ENCODE measurements at places on chromosomes 1 and 21.

- DNase-seq = no peak
Observed at GRCh38 chr1:207302618-207303393, 18.7 kb upstream of the CD55 start.

DNA sequence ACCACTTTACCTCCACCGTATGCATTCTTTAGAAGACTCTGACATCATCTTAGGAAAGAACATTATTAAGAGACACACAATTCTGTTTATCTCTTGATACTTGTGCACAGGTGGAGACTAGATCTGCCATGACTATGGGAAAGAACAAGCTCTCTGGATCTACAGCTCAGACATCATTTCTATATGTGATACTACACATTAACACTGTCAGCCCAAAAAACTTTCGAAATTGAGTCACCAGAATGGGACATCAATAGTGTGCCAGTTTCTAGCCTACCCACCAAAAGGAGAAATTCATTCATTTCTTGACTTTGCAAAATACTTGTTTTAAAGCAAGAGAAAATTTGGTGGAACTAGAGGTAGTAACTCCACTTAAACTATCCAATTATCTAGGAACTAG, 6.0 kb upstream of the EVI5 start:
- DNase-seq = no peak

- no peak for DNase-seq
Observed at GRCh38 chr1:100394285-100394684, 42.0 kb downstream of the CDC14A start.

DNA sequence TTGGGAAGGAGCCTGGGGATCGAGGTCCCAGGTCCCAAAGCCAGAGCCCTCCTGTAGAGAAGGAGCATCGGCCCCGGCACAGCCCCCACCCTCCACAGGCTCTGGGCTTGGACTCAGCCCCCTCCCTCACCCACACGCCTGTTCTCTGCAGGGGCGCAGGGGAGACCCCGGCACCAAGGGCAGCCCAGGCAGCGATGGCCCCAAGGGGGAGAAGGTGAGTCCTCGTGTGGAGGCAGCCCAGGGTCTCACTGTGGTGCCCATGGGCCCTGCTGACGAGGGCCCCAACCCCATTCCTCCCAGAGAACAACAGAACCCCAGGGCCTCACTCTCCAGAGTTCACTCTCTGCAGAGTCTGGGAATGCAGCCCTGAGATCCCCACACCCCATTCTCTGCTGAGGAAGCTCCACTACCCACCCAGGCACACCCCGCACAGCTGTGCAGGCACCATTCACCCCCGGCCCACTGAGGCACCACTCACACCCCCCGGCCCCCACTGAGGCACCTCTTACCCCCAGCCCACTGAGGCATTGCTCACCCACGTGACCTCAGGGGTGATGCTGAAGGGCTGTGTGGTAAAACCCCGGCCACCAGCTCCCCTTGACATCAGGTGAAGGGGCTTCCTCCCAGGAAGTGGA, 21.8 kb downstream of the COL6A2 start:
- no peak for DNase-seq

DNA sequence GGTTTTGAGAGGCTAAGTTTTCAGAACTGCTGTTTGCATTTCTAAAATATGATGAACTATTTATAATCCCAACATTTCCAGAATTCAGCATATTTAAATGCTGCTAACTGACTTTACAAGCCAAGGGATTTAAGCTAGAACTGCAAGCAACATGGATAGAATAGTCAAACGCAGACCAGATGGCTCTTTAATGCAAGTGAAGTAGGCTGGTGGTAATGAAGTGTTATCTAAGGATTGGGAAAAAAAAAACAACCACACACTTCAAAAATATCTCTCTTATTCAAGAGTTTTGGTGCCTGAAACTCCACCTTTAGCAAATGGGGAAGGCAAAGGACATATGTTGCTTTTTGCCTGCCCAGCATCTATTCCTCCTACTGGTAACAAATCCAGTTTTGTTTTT, 20.9 kb upstream of the SSX2IP start:
- no peak for DNase-seq

GRCh38 chr1:12100071-12100470, 37.0 kb downstream of the TNFRSF8 start:
- no peak for DNase-seq

DNA sequence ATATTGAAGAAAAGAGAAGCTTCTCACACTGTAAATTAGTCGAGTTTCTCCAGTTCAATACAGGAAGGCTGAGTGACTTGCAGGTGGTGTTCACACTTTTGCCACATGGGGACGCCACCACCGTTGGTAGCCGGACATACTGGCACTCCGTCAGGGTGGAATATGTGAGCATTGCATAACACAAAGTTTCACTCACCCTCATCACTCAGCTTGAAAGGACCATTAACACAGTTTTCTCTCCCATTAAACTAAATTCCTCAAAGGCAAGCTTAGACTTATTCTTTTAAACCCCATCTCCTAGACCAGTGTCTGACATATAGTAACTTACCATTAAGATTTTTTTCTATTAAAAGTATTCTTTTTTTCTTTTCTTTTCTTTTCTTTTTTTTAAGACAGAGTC, 105.3 kb upstream of the SERBP1 start:
- DNase-seq = peak; percentile 45

DNA sequence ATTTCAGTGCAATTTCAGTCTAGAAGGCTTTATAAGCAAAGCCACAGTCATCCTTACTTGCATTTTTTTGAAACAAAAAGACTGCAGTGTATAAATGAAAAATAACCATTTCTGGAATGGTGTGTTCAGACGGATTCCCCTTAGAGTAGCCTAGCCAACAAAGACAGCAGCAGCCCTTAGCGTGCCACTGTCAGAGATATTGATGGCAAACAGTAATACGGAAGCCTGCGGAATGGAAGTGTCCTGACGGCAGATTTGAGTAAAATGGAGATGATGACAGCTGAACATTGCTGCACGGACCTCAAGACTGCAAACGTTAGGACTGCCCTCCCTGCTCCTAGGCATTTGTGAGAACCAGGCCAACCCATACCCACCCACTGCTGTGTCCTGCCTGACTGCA, 54.7 kb downstream of the PDE9A start:
- DNase-seq = no peak

DNA sequence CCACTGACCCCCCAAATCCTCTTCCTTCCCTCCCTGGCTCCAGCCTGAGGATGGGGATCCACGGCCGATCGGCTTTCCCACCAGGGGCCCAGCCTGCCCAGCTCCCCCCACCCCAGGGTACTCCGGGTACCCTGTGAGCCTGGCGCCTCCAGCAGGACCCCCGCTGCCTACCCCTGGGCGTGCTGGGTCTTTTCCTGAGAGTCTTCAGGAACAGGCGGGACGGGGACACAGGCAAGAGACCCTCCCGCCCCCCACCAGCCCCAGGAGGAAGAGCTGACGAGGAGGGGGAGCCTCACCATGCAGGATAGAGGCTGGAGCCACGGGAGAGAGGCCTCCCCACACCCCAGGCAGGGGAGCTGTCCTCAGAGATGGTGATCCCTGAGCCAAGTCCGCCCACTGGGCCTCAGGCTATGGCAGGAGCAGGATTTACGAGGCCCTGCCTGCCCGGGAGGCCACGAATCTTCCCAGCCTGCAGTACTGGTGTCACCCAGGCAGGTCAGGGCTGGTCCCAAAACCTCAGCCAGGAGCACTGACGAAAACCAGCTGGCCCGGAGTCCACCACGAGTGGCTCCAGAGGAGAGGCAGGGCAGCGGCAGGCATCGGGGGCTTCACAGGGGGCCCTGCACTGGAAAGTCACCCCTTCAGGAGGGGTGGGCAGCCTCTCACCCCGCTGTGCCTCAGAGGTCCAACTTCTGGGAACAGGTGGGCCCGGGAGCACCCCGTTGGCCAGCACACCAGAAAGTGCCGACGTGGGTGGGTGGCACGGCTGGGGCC, 58.0 kb downstream of the MEGF6 start:
- DNase-seq = no peak

DNA sequence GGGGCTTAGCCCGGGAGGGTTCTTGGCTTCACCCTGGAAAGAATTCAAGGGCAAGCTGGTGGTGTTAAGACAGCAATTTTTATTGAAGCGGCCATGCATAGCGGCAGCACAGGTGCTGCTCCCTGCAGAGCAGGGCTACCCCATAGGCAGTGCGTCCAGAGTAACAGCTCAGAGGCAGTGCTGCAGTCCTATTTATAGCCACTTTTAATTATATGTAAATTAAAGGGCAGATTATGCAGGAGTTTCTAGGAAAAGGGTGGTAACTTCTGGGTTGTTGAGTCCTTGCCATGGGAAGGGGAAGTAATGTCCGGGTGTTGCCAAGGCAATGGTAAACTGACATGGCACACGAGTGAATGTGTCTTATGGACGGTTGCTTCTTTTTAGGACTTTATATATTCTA, 57.0 kb downstream of the VPS26C start:
- DNase-seq = no peak

- DNase-seq = no peak
Observed at GRCh38 chr21:29429218-29429617, 130.5 kb downstream of the BACH1 start.

GRCh38 chr1:17922833-17923232, 167.7 kb downstream of the ACTL8 start:
- DNase-seq = no peak

- no peak for DNase-seq
Observed at GRCh38 chr1:204837440-204838084, 33.1 kb upstream of the NFASC start.

DNA sequence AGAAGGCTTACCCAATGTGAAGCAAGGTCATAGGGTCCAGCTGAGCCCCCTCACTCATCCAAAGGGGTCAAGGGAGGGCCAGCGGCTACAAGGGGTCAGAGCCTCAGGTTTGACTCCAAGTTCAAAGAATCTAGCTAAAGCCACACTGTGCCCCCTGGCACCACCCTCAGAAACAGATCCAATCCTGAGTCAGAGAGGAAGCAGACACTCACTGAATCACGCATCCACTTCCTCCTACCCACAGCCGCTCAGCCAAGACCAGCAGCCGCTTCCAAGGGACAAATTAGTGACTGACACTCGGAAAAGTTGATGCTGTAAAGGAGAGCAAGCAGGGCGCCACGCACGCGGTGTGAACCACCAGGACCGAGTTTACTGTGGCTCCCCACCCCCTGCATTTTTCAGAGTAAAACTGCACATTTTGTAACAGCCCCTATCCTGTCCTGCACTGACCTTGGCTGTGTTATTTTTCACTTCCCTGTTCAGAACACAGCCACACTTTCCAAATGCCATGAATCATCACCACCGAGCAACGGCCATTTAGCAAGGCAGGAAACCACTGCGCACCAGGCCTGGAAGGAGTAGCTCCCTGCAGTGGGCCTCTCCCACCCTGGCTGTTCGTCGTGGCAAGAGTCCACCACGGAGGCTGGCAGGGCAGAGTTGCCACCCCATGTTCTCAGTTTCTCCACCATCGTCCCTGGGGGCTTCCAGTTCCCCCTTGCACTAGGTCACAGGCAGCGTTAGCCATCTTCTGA, 147.8 kb downstream of the TOMM20 start:
- DNase-seq = no peak

DNA sequence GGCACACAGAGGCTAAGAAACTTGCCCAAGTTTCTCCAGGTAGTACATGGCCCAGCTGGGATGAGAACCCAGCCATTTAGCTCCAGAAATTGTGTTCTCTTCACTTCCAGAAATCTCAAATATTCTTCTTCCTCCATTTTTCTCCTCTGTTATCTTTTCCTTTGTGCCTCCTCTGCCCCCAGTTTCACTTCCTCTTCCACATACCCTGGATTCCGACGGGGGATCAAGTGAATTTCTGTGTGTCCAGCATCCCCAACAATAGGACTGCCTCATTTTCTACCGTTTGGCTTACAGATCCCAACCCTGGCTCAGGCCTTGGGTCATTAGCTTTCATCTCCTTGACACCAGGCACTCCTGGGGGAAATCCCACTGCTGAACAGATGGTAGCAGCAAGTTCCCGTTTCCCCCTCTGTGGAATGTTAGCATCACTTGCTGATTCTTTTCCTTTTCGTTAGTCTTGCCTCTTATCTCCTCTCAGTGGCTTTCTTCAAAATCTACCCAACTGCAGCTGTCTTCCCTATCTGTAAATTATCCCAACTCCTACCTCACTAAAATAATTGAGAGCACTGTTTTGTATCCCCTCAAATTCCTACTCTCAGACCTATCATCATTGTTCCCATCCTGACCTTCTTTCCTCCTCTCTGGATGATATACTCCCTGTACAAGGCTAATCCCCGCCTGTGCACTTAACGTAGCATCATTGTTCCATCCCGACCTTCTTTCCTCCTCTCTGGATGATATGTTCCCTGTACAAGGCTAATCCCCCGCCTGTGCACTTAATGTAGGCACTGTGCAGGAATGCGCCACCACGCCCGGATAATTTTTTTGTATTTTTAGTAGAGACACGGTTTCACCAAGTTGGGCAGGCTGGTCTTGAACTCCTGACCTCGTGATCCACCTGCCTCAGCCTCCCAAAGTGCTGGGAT, 36.5 kb downstream of the SCCPDH start:
- DNase-seq = no peak

- no peak for DNase-seq
Observed at GRCh38 chr1:24742090-24742938, 2.9 kb upstream of the CLIC4 start.

DNA sequence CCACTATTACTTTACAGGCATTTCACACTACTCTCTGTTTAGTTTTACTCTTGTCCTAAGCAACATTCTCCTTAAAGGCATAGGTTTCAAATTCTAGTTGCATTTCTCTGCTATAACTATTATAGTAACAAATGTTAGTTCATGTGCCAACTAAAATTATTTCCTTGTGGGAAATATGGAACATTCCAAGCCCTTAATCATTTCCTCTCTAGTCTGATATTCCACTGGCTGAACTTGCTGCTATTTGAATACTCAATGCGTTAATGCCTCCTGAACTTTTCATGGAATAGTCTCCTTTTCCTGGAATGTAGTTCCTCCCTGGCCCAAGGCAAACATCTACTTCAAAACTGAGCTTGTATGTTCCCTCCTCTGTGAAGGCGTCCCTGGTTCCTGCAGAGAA, 19.3 kb upstream of the TBX19 start:
- DNase-seq = no peak

DNA sequence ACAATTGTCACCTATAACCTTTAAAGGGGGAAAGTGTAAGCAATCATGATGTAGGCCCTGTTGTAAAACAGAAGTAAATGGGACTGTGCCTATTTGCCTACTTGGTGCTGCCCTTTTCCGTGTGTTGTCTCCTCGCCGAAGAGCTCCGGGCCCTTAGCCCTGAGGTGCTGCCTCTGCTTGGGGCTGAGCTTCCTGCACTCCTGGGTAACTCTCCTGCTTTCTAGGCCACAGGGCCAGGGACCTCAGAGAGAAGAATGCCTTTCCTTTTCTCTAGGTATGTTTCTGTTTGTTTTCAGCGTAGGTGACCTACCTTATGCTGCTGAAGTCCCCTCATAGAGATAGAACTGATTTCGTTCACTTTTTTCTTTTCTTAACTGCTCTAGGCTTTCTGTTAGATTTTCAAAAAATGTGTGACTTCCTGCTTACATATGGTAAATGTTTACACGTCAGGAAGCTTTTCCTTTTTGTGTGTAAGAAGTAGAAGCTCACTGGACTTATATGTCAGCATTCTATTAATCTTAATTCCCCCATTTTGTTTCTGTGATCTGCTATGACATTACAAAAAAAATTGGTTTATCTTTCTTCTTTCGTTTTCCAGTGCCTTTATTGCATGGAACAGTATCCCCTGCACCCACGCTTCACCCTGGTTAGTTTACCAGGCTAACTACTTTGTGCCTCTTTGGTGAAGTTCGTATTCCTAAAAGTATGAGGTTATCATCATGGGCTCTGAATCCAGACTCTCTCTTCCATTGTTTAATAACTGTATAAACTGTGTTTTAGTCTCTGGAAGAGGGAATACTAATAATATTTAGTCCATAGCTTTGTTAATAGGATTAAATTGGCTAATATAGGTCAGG, 61.7 kb downstream of the ITSN1 start:
- DNase-seq = no peak
